ENCODE measurements at places on chromosomes 6 and 20. TPM values are rescaled to one million over a fixed set of nuclear protein-coding genes. Genes with fewer than 3 reads are reported as not detected.

GRCh38 chr6:28953039-28953584 lies 29.3 kb upstream of the TRIM27 start:
- DNase-seq = no peak

GRCh38 chr6:106488494-106489370 lies 128.2 kb downstream of the CRYBG1 start:
- DNase-seq = no peak

DNA sequence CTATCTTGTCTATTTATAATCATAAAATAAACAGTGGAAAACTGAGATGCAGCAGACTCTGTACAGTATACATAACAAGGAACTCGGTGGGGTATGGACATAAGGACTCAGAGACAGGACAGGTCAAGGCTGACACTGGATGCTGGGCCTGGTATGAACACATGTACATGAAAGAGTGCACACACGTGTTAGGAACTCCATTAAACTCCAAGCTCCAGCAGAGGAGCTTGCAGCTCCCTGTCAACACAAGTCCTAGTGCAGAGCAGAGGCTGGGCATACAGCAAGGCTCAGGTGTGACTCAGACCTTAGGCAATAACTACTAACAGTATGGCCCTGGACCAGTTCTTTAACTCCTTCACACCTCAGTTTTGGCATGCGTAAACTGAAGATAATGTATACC lies 17.1 kb downstream of the NAPB start:
- no peak for DNase-seq

DNA sequence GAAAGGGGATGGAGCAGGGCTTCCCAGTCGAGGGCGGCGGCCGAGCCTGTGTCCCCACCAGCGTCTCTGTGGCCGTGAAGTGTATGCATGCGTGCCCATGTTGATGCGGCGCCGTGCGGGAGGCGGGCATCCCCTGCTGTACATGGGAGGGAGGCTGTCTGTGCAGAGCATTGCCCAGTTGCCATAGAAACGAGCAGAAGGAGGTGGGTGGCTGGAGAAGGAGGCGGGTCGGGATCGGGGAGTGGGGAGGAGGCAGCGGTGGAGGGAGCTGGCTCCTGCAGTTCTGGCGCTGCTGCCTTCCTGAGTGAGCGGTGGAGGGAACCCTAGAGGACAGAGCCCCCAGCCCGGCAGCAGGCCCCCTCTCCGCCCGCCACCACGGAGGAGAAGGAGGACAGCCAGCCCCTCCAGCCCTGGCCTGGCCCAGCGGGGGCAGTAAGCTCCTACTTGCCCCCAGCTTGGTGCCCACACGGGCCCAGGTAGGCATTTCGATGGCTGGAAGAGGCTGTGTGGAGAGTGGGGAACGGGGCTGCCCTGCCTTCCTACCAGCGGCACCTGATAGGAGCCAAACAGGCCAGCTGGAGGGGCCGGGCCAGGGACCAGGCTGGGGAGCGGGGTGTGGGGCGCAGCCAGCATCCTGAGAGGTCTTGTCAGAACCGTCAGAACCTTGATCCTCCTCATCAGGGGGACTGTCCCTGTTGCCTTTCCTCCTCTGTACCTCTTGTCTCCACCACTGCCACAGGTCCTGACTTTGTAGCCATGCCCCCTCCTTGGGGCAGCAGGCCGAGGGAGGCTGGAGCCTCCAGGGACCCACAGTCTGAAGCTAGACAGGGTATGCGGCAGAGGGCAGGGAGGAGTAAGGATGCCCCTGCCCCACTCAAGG lies 41.3 kb downstream of the SPDEF start:
- DNase-seq = no peak

GRCh38 chr20:8228315-8228714 lies 96.2 kb downstream of the PLCB1 start:
- DNase-seq = no peak

Gene KHDC1L
- total RNA-seq = not detected

Gene GDAP1L1
- not detected for total RNA-seq

Gene POPDC3
- not detected for total RNA-seq

Measured in mucosa of descending colon (tissue), 3 donors.